ENCODE measurements at places on chromosomes 6 and 20.

DNA sequence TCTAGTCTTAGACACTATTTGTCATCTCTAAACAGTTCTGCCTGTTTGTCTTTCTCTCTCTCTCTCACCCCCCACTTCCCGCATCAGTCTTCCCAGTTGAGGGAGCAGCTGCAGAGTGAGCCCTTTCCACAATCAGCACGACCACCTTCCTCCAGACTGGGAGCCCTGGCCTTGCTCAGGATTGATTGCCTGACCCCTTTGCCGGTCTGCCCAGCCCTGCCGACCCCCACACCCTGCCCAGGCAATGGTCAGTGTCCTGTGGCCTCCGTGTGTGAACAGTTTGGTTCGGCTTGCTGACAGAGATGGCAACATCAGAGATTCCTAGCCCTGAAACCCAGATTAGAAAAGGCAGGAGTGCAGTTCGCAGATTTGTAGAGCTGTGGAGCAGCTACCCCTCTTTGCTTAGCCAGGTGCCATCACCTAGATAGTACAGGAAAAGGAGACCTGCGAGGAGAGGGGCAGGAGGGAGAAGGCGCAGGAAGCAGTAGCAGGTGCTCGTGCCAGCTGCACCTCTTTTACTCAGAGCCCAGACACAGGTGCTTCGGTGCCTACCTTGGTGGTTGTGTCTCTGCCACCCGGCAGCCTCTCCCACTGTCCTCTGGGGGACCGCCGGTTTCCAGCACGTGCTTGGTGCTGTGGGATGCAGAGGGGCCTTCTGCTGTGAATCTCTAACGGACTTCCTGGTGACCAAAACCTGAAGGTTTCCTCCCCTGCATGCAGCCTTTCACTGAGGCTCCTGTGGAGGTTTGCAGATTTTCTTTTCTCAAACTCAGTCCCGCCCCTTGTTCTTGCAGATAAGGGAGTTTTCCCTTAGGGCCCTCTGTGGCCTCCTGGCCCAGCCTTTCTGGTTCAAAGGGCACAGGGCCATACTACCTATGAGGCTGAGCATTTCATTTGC lies 92.4 kb downstream of the SCML4 start:
- DNase-seq = no peak

- no peak for DNase-seq
Measured at GRCh38 chr6:74409447-74409846, 713.4 kb downstream of the CD109 start.

- DNase-seq = no peak
Measured at GRCh38 chr6:147837540-147837939, 329.1 kb downstream of the SAMD5 start.

DNA sequence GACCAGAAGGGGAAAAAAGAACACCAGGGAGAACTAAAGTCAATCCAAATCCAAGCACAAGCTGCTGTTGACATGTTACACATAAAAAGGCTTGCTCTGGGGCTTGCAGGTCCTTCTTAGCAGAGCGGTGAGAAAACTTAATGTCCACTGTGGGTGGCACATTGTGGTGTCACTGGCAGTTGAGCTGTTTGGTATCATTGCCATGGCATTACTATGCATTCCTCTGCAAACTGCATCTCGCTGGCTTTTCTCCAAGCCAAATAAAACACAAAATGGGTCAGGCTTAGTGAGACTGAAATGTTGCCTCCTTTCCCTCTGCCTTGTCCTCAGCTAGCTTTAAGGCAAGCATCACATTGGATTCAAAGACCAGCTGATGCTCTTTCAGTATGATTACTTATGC lies 40.9 kb downstream of the LY86 start:
- no peak for DNase-seq

- no peak for DNase-seq
Measured at GRCh38 chr6:42889815-42890214, 10.4 kb downstream of the RPL7L1 start.

DNA sequence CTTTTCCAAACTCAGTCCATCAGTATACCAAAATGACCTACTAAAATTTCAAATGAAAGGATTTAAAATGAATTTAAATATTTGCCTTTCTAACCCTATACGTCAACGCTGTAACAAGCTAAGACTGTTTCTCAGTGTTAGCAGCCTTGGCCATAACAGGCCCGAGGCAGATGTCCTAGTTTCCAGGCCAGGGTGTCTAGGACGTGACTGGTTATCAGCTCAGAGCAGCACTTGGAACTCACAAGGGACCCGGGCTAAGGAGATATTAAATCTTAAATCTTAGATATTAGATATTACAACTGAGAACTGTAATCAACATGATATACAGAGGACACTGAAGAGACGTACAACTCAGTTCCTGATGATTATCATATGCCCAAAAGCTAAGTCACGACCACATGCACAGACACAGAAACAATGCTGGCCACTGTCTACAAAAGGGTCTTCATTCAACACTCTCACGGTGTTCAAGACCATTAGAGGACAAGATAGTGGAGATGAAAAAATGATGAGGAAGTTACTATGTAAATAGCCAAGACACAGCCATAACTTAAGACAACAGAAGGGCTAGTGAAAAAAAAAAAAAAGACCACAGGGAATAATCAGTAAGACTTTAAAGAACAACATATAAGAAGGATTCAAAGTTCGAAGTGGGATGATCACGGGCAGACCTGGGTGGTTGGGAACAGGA lies at the start of gene CLDN20:
CLDN20 (plus strand) TSS at position 641 of the 691 bp plus-strand sequence. CDS start 11,707 bp downstream, outside the sequence.
- no peak for DNase-seq

DNA sequence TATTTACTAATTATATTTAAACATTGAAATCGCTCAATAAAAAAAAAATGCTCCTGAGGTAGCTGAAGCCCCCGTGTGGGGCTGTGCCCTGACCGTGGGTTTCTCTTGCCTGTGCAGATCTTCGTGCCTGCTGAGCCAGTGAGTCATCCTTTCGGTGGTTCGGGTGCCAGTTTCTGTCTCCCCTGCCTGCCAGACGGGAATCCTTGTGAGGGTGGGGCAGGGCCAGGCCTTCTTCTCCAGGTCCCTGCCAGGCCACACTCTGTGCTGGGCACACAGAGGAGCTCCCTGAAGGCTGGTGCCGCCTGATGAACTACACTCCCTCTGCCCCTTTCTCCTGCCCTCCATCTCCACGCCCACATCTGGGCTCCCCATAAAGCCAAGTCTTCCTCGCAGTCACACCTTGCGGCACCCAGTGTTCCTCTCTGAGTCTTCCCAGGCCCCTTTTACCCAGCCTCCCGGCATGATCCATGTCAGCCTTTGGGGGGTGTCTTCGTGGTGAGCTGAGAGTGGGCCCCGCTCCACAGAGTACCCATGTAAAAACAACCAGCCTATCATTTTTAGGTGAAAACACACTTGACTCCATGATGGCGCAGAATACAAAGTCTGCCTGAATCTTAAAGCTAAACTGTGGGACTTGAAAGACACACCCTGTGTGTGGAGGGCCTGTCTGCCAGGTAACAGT lies 19.3 kb downstream of the FGD2 start:
- peak; percentile 89 for DNase-seq

DNA sequence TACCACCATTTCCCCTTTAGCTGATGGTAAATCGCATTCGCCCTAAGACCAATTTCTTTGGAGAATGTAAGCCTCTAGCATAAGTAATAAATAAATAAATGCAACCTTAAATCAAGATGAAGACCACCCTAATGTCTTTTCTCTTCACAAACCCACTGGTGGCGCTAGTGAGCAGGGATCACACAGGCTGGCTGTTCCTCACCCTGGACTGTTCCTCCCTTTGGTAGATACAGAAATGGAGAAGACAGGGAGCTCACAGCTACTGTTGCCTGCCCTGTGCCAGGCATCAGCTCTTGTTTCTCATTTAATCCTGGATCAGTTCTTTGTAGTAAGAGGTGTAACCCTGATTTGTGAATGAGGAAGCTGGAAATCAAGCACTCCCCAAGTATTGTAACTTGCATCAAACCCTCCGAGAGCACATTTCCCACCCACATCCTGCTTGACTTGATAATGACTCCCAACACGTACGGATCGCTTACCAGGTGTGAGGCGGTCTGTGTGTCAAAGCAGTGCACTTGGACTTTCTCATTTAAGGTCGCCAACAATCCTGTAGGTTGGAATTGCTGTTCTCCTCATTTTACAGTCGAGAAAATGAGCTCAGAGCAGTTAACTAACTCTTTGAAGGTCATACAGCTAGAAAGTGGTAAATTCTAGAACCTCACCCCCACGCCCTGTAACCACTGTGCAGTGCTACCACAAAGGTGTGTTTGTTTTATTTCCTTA lies 236.1 kb downstream of the TSHZ2 start:
- DNase-seq = no peak

DNA sequence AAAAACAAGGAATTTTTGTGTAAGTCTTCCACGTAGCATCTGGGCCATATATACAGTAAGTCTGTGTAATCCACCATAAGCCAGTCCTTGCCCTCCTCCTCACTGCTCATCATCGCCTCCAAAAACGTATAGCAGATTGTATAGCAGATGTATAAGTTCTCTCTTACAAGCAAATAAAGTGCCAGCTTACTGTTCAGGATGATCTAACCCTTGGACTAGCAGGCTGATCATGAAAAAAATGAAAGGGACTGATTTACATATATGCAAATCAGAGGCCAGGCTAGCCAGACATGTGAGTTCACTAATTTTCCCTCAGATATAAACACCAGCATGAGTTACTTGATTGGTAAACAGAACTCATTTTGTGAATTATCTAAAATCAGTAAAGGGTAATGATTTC lies 171.5 kb downstream of the LY86 start:
- DNase-seq = no peak

- no peak for DNase-seq
Measured at GRCh38 chr6:157090736-157091135, 232.6 kb downstream of the TMEM242 start.

DNA sequence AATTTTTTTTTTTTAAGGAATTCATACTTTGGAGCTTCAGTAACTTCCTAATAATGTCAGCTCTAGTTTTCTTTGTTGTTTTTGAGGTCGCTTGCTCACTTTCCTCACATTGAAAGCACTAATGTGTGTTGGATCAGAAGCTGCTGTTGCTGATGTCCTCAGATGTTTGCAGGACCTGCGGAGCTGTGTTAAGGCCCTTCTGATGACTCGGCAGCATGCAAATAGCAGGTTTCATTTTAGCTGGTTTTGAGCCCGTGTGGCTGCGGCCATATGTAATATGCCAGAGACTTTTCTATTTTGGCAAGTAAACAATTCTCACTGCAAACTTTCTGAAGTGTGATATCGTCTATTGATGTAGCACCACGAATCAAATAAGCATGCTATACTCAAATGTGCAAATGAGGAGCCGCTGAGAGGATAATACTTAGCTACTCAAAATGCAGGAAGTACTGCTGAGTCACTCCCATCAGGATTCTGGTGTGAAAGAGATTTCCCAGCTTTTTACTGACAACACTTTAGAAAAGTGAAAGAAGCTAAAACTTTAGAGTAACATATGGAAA lies 187.8 kb downstream of the SASH1 start:
- DNase-seq = no peak

GRCh38 chr20:47623206-47623605 lies 121.5 kb downstream of the NCOA3 start:
- DNase-seq = no peak
